AG10803 (cell line): ENCODE measurements at places on chromosomes 12 and 14.

DNA sequence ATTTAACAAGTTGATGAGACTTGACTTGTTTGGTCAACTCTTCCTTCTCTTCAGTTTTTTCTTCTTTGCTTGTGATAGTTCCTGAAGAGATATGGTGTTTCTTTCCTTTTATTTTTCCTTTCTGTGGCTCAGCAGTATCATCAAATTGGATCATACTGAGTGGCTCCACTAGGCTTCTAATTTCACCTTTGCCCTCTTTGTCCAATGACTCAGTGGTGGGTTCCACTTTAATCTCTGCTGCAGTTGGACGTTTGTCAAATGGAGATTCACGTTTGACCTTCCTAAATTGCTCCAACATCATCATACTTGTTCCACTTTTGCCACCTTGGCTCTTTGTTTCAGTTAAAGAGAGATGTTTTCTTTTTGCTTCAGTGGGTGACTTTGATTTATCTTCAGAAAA lies 41.5 kb downstream of the FAM186A start:
- DNase-seq = no peak

DNA sequence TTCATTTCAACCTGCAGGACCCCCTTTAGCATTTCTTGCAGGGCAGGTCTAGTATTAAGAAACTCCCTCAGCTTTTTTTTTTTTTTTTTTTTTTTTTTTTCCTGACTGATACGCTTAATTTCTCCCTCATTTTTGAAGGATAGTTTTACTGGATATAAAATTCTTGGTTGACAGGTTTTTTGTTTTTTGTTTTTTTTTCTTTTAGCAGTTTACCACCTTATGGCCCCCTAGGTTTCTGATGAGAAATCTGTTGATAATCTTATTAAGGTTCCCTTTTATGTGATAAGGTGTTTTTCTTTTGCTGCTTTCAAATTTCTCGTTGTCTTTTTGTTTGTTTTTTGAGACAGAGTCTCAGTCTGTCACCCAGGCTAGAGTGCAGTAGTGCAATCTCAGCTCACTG lies 66.5 kb downstream of the BORCS5 start:
- DNase-seq = no peak

DNA sequence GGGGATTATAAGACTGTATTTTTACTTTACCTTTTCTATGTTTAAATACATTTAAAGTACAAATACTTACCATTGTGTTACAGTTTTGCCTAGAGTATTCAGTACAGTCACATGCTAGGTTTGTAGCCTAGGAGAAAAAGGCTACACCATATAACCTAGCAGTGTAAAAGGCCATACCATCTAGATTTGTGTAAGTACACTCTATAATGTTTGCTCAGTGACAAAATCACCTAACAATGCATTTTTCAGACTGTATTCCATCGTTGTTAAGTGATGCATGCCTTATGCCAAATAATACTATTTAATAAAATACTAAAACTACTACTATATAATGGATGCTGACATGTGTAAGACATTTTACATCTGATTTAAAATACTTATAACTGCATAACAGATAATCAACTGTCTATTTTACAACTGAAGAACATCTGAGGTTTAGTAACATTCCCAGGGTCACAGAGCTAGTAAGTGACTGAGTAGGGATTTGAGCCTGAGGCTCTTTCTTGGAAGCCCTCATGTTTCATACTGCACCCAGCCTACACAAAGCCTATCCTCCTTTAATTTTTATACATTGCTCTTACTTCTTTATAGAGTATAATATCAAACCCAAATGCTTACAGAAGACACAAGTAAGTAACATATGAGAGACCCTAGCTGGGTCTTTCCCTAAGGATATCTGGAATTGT lies 296.8 kb downstream of the SYT1 start:
- no peak for DNase-seq

- no peak for DNase-seq
These were observed 15.6 kb downstream of the BAG5 start for GRCh38 chr14:103546652-103547454.

DNA sequence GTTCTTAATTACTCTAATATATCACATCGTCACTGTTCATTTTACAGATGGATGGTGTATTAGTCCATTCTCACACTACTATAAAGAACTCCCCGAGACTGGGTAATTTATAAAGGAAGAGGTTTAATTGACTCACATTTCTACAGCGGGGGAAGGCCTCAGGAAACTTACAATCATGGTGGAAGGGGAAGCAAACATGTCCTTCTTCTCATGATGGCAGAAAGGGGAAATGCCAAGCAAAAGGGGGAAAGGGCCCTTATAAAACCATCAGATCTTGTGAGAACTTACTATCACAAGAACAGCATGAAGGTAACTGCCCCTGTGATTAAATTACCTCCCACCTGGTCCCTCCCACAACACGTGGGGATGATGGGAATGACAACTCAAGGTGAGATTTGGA lies 6.5 kb downstream of the TMBIM4 start:
- DNase-seq = no peak

- peak; percentile 44 for DNase-seq
These were observed 29.0 kb downstream of the LGMN start for GRCh38 chr14:92719421-92719820.

DNA sequence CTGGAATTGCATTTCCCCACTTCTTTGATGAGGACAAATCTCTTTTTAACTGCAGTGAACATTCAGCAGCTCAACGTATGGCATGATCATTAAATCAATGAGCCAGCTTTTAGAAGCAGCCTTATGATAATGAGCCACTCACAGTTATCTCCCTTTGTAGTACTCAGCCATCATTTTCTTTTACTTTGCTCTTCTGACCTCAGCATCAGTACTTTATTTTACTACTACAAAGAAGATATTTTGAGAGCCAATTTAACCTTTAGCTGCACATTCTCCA lies 250.0 kb upstream of the CLEC14A start:
- no peak for DNase-seq
